ENCODE measurements at places on chromosomes 2 and 18.

- H3K36me3 ChIP-seq, result no peaks in the 10 kb centered on the region
- H3K4me3 ChIP-seq, result no peak overlapping the region
- peak; percentile 92 for DNase-seq
- H3K27me3 ChIP-seq, result no peaks in the 10 kb centered on the region
- H3K4me1 ChIP-seq, result no peaks in the 10 kb centered on the region
Measured at GRCh38 chr2:190759749-190760213, 110.9 kb downstream of the NAB1 start.

GRCh38 chr18:50298443-50299284 lies 11.2 kb upstream of the CXXC1 start:
- peaks cover 33% of the 10 kb centered on the region for H3K27me3 ChIP-seq
- H3K4me1 ChIP-seq, result no peaks in the 10 kb centered on the region
- H3K36me3 ChIP-seq, result no peaks in the 10 kb centered on the region

GRCh38 chr2:226971084-226971483 lies 135.2 kb downstream of the RHBDD1 start:
- no peak overlapping the region for H3K4me3 ChIP-seq
- DNase-seq, result no peak
- no peaks in the 10 kb centered on the region for H3K4me1 ChIP-seq

GRCh38 chr2:195368249-195369217 lies 288.5 kb upstream of the SLC39A10 start:
- H3K36me3 ChIP-seq, result no peaks in the 10 kb centered on the region
- H3K4me1 ChIP-seq, result no peaks in the 10 kb centered on the region
- H3K27ac ChIP-seq, result no peak overlapping the region
- peak overlapping the region; percentile 52 for H3K4me3 ChIP-seq
- no peak for DNase-seq
- H3K27me3 ChIP-seq, result no peaks in the 10 kb centered on the region

- peak; percentile 19 for DNase-seq
- no peak overlapping the region for H3K27ac ChIP-seq
- peaks cover 3% of the 10 kb centered on the region for H3K4me1 ChIP-seq
- H3K36me3 ChIP-seq, result no peaks in the 10 kb centered on the region
- H3K4me3 ChIP-seq, result no peak overlapping the region
- H3K27me3 ChIP-seq, result no peaks in the 10 kb centered on the region
Measured at GRCh38 chr18:55999641-56000040, 411.6 kb upstream of the TCF4 start.

Data from mesenchymal stem cell (in vitro differentiated cells and primary cell).